ENCODE measurements at places on chromosomes 3 and 15.

GRCh38 chr3:126316031-126316461 lies 41.2 kb downstream of the KLF15 start:
- DNase-seq = no peak

DNA sequence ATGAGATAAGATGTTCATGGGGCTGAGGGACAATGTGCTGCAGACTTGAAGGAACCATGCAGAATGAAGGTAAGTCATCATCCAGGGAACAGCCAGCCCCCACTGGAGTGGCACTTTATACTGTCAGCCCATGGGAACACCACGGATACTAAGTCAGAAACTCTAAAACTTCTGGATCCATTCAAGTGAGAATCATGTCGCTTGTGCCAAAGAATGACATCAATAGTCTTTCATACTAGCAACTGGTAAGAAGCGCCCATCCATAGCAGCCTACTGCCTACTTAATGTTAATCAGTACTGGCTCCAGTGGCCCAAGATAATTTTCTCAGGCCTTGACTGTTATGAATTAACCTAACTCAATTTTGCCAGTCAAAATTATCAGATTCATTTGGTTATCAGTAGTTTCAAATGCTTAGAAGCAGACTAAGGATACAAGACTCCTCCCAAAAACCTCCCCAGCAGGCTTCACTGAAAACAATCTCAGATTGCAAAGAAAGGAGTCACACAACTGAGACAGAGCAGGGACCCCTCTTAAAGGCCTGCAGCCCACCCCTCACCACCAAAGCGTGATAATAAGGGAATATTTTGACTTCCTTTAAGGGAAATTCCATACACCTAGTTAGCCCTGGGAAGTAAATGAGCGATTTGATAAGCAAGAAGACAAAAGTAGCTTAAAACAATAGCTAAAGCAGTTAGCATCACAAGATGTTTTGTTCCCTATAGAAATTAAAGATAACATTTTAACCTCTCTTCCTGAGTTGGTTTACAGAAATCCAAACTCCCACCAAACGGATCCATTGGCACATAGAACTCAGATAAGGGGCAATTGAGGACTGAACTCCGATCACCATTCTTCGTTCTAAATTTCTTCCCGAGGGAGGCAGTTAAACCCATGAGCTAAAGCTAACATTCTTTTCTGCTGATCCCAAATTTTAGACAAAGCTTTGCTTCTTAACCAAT lies 98.8 kb downstream of the TGFBR2 start:
- DNase-seq = no peak

DNA sequence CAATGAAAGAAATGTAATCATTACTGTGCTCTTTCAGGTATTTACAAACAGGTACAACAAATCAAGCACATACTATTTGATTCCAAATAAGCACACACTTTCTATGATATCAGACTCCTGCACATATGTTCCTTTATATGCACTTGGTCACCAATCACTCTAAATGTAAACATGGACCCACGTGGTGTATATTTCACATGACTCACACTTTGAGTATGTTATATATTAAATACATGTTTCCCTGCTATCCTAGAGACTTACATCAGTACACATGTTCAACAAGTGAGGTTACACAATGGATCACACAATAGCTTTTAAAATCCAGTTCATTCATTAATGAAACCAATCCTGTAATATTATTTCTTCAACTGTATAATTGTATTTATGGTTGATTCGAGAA lies 683.5 kb downstream of the NR2F2 start:
- no peak for DNase-seq

DNA sequence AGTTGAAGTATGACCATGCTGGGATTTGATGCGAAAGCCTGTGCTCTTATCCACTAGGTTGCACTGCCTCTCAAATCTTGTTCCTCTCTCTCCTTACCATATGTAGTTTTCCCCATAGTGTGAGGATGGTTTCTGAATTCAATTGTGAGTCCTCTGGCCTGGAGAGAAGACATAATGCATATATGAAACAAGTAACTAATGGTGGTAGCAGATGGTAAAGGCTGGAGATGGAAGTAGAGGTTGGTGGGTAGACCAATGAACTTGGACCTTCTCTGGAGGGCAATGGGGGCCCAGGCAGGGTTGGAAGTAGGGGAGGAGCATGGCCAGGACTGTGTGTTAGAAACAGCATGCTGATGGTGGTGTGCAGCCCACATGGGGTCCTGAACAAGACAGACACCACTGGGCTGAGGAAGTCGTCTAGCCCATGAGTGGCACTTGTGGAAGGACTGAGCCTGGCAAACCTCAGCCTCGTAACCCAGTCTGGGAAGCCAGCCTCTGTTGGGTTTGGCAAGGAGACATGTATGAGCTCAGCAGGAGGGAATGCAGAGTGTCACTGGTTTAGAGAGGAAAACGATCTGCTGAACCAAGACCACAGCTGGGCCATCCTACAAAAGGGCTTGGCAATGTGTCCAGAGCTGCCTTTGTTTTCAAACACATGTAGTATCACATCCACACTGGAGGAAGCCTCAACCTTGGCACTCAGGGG lies 18.5 kb upstream of the LMCD1 start:
- no peak for DNase-seq

DNA sequence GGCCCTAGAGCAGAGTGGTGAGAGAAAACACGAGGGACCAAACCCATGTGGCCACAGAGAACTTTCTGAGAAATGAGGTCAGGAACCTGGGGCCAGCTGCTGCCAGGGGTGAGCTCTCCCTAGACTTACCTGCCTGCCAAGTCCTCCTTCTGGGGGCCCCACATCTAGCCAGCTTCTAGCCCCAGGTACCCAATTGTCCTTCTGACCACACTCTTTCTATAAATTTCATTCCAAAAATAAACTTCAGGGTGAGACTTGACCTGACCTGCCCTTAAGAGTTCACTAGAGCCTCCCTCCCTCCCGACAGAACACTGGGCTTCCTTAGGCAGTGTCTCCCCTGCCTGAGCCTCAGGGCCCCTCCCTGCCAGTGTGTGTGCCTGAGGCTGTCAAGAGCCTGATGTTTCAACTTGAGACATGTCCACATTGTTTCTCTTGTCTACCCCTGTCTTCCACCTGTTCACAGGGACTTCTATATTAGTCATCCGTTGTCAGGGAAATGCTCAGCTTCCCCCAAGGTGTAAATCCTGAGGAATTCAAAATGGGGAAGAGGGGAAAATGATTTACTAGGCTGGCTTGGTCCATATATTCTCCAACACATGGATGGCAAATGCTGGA lies 312.8 kb upstream of the TLE3 start:
- no peak for DNase-seq

DNA sequence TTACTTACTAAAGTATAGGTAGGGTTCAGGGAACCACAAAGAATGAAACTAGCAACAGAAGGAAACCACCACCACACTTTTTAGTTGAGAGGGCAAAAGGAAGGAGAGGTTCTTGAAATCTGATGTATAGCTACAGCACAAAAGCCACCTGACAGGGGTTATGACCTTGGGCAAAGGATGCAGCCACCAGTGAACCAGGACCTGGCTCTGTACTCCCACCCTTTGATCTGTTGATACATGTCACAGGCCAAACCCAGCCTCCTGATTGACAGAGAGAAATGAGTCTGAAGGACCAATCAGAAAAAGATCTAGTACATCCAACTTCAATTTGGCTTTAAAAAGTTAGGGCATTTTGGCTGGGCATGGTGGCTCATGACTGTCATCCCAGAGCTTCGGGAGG lies 20.0 kb upstream of the BLM start:
- no peak for DNase-seq

- no peak for DNase-seq
These were observed 187.3 kb downstream of the RBMS3 start for GRCh38 chr3:29468187-29468586.

- no peak for DNase-seq
These were observed 76.3 kb upstream of the UMPS start for GRCh38 chr3:124653797-124654469.

DNA sequence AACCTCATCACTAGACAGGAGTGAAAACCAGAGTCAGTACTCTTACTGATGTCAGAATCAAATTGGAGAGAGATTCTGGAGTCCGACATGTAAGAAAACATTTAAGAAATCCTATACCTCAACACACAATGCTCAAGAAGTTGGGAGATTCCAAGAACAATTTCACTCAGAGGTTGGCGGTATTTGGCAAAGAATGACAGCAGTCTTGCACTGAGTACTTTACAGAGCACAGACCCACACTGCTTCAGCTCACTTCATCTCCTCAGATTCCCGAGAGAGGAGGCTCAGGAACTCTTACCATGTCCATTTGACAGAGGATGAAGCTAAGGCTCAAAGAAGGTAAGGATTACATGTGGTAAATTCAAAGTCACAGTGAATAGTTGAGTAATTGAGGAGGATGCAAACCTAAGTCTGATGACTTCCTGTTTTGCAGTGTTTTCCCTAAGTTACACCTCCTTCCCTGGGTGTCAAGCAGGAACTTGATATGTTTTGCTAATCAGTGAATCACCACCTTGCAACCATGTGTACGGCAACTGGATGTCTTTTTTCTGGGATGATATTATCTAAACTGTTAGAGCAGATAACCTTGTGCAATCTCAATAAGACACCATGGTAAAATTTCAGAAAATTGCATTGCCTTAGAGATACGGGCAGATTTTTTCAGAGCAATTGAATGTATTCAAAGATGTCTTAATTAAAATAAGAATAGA lies 61.3 kb upstream of the MME start:
- DNase-seq = no peak

DNA sequence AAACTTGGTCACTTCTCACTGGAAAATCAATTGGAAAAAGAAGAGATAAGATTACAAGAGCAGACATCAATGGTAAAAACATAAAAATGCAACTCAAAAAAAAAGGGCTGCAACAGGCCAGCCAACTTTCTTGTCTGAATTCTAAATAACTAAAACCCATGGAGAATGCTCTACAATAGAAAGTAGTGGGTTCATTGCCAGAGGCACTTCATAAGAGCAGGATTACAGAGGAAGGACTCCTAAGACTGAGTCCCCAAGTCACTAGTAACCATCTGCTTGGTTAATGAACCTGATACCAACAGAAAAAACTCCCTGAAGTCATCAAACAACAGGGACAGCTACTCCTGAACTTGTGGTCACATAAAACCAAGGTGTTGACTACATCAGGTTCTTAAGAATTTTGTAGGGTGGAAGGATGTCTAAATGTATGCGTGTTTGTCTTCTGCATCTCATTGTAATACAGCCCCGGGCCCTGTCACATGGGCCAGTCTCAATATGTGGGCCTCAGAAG lies 148.6 kb downstream of the IMPG2 start:
- no peak for DNase-seq

DNA sequence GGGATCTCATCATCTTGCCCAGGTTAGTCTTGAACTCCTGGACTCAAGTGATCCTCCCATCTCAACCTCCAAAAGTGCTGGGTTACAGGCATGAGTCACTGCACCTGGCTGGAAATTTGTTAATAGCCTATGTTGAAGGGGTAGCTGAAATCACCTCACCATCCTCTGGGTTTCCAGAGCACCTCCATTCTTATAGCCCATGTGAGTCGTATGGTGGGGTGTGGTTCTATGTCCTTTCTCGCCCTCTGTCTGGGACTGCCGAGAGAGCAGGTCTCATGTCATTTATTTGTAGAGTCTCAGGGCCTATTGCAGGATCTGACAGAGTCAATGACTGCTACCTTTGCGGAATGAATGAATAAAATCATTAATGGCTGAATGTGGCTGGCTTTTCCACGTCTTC lies 20.9 kb downstream of the CEMIP start:
- DNase-seq = no peak

DNA sequence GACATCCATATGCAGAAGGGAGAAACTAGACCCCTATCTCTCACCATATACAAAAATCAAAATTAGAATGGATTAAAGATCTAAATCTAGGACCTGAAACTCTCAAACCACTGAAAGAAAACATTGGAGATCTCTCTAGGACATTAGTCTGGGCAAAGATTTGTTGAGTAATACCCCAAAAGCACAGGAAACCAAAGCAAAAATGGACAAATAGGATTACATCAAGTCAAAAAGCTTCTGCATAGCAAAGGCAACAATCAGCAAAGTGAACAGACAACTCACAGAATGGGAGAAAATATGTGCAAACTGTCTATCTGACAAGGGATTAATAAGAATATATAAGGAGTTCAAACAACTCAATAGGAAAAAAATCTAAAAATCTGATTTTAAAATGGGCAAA lies 54.8 kb downstream of the MYO9A start:
- DNase-seq = no peak

GRCh38 chr3:101810022-101810418 lies 31.0 kb downstream of the NXPE3 start:
- peak; percentile 80 for DNase-seq

DNA sequence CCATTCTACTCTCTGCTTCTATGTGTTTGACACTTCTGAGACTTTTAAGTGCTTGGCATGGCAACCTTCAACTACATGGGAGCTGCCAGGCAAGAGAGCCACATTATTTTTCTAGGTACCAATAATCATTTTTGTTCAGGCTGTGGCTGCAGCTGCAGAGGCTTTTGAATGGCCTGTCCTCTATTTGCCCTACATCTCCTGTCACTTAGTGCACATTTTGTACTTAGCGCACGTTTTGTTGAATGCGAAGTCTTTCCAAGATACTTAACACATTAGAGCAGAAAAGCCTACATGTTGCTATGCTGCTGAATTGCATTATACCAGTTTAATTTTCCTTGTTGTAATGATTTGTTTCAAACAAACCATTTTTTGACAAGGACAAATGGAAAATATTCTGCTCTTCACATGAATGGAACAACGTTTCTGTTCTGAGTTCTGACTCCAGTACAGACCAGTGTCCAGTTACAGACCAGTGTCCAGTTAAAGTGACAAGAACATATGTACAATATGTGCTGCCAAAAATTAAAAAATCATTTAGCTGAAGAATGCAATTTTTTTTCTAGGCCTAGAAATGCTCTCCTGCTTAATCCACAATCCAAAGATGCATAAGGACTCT lies 113.9 kb downstream of the ABI3BP start:
- no peak for DNase-seq

- DNase-seq = no peak
These were observed 229.5 kb upstream of the PRICKLE2 start for GRCh38 chr3:64454768-64455167.

DNA sequence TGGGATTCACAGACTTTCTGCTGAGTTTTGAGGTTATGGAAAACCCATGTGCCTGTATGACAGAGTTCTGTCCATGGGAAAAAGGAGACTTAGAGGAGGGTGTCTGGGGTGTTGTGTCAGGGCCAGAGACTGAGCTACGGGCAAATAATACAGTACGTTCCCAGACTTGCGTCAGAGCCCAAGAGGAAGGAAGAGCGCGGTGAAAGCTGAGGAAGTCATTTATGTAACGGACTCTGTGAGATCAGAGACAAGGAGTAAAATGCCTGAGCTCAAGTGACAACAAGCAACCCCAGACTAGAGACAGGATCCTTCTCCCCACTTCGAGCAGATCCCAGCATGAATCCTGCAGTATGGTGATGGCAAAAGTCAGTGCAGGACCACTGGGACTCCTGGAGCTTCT lies 368.6 kb upstream of the MCTP2 start:
- DNase-seq = no peak

GRCh38 chr3:118505784-118506183 lies 528.9 kb downstream of the IGSF11 start:
- no peak for DNase-seq

Measured in SK-N-DZ (cell line).